Foreskin keratinocyte (primary cell): ENCODE measurements at places on chromosomes 7 and 10.
A peak's percentile ranks its signal among the peaks of the same experiment; 100 is the strongest.

DNA sequence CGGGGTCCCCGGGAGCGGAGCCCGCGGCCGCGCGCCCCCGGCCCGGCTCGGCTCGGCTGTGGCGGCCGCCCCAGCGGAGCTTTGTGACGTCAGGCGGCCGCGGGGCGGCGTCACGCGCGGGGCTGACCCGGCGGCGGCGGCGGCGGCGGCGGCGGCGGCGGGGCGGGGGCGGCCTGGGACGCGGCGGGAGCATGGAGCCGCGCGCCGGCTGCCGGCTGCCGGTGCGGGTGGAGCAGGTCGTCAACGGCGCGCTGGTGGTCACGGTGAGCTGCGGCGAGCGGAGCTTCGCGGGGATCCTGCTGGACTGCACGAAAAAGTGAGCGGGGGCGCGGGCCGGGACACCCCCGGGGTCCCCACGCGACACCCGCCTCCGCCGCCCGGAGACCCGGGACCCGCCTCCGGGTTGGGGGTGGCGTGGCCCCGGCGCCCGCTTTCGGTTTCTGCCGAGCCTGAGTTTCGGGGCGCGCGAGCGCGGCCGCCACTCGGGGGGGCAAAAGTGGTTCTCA, at the start of gene PWWP2B:
TSS of gene PWWP2B (plus strand) at position 165 of the 506 bp plus-strand sequence. CDS start at position 192, 27 bp downstream.
- no peak for DNase-seq

DNA sequence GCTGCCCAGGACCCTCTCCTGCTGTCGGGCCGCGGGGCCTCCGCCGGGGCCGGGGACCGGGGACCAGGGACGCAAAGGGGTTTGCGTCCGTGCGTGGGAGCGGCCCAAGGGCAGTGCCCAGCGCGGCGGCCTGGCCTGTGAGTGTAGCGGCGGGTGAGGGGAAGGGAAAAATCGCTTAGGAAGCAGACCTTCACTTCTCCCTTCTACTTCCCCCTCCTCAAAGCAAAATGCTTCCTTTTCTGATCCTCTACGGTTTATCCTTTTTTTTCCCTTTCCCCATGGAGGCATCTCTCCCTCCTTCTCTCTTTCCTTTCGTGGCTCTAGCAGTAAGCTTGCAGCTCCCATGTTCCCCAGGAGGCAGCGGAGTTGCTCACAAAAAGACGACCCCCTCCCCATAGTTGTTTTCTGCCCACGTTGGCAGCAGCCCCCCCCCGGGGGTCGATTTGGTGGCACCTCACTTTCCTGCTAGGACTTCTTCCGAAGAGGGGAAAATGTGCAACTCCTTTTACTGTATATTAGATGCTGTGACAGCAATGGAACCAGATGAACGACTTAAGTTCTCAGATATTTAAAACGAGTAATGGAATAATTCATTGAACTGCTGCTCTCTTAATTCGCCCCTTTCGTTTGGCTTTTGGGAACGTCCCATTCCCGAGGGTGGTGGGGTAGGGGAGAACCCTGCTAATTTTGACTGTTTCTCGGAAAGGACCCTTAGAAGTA, 724 bp downstream of the CAPZA2 start:
- no peak for DNase-seq

DNA sequence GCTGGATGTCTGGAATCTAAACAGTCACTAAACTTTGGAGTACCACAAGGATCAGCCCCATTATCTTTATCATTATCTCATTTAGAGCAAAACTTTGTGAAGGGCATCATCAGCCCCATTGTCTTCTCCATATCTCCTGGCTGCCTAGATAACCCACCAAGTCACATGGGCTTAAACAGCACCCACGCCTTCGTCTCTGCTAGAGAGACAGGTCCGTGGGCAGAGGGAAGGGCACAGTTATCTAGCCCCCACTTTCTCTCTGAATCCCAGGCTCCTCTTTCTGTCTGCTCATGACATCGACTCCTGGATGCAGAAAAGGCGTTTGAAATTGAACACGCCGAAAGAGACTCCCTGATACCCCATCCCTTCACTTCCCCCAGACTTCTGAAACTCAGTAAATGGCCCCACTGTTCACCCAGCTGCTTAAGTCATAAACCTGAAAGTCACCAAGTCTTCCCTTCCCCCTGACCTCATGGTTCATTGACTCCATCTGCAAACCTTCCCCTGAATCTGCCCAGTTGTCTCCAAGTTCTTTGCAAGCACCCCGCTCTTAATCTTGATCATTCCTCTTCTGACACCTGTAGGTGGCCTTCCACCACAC, 20.9 kb upstream of the PARD3 start:
- no peak for DNase-seq

GRCh38 chr10:90635111-90635765, 222.6 kb downstream of the HTR7 start:
- no peak for DNase-seq

DNA sequence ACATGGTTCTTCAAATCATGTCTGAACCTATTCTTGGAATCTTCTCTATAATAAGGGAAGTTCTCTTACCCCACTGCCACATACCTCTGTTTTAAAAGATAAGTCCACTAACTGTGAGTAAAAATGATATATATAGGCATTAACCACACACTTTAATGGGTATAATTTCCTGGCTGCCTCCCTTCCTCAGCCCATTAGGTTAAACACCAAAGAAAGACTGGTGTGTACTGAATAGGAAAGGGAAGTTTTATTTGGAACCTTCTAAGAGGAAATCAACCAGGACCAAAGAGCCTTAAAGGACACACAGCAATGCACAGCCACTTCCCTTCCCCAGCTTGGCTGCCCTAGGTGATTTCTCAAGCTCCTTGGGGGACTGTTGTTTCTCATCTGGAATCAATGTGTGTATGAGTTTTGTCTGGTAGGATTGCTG, 5.0 kb upstream of the WBP1L start:
- DNase-seq, result no peak

- no peak for DNase-seq
Measured at GRCh38 chr7:46450886-46451285, 529.8 kb upstream of the IGFBP3 start.

GRCh38 chr10:72176701-72177100, 39.1 kb upstream of the ANAPC16 start:
- no peak for DNase-seq

DNA sequence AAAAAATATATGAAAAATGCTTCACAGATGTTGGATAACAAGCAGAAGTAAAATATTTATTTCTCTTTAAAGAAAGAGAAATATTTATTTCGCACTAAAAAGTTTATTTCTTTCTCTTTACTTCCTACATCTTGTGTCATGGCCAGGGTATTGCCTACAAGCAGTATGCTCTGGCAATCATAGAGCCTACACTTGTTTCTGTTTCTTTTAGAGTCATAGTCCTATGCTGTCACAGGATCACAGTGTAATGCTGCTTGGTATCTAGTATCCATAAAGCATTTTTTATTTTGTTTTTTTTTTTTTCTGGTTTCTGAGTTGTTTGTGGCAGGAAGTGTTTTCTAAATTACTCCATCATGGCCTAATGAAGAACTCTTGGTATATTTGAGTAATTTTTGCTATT, 116.0 kb downstream of the ATRNL1 start:
- no peak for DNase-seq

- no peak for DNase-seq
Measured at GRCh38 chr10:96450529-96451207, 63.1 kb downstream of the TLL2 start.

DNA sequence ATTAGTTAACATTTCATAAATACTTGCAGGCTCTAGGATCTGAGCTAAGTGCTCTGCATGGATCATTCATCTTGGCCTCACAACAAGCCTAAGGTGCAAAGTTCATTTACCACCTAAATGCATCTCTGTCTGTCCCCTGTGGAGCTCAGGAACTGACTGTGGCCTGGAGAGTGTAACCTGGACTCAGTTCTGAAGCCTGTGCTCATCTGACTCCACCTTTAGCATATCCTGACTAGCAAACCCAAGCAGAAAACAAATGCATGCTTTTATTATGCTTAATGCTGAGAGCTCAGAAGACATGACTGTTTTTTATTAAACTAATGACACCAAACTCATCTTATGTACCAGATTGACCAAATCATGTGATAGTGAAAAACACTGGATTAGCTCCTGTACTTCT, 245.6 kb upstream of the INHBA start:
- no peak for DNase-seq

GRCh38 chr10:101451261-101451660, 97.3 kb downstream of the BTRC start:
- DNase-seq, result no peak

DNA sequence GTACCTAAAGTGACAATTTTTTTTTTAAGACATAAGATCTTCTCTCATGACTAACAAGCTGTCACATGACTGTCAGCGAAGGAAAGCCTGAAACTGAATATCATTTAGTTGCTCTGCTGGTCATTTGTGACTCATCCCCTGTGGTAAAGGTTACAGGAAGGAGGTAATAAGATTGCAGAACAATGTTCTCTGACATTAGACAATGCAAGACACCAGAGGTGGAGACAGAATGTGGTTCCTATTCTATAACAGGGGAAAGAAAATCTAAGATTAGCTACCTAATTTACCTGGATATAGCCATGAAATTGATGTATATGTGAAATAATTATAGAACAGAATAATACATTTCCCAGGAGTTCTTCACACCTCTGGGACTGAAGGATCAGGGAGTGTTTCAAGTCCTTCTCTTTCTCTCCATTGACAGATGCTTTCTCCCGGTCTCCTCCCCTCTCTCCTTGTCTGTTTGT, 47.7 kb downstream of the LRGUK start:
- peak; percentile 79 for DNase-seq

DNA sequence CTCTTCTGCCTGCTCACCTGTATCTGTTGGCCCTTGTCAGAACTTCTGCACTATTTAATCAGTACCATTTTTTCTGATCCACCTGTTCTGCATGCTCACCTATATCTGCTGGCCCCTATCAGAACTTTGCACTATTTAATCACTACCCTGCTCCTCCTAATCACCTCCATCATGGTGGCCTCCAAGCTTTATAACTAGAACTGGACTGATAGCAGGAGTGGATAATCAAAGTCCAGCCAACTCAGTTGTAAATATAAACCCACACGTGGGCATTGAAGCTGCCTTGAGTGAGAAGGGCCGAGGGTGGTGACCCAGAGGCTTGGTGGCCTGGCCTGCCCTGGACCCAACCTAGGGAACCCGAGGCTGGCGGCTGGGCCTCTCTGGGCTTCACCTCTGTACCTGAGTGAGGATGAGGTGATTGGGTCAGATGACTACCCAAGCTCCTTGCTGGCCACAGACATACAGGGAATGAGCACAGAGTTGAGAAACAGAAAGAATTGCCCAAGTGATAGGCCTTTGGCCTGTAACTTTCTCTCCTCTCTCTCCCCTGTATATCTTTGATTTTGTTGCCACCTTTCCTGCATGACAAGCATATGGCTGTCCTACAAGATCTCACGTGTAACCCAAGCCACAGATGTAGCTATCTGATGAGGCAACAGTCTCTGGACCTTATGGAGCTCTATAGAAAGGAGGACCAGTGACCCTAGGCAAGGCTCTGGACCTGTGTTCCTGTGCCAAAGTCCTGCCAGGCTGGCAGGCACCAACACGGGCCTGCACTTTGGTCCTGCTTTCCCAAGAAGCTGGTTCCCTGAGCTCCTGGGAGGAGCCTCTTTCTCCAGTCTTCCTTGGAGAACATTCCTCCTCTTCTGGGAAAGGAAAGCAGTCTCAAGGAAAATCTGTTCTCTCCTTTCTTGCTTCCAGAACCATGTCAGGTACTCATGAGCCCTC, 23.4 kb upstream of the FAM3C start:
- DNase-seq, result no peak

DNA sequence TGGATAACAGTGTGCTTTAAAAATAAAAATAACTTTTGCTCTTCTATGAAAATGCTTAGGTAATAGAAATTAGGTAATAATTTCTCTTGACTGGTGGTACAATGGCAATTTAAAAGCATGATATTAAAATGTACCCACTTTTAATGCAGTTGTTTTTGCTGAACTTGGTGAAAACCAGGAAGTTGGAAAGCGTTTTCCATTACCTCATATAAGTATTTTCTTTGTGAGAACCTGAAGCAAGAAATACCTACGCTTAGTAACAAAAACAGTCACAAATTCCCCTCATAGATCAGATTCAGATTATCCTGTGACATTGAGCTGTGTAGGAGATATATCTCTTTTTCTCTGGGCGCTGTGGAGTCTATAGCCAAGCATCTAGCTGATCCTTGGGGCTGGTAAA, 689.0 kb upstream of the FZD8 start:
- DNase-seq, result no peak

DNA sequence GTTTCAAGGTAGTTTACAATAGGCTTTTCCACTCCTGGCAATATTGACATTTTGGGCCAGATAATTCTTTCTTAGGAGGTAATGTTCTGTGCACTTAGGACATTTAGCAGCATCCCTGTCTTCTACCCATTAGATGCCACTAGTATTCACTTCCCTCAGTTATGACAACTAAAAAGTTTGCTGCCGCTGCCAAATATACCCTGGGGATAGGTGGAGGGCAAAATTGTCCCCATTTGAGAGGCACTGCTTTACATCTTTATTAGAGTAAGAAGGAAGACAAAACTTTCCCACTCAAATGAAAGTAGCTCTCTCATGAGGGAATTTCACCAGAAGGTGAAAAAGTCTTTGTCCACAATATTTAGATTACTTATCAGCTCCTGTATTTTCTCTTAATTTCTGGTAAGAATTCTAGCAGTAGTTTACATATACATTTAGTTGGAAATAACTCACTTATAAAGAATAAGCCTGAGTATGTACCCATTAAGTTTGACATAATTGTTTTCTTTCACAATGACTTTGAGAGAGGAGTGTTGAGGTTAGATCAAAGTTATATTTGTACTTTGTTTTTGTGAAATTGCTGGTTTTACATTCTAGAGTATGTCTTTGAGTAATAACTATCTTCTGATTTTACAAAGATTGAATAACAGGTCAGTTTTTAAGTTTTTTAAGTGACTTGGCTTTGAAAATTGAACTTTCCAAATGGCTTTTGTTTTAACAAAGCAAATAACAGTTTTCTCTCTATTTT, 46.0 kb downstream of the HELLS start:
- DNase-seq, result no peak

GRCh38 chr10:121927318-121927840, 452 bp downstream of the ATE1 start:
- peak; percentile 67 for DNase-seq

GRCh38 chr10:71206911-71207310, 5.5 kb upstream of the UNC5B start:
- no peak for DNase-seq

DNA sequence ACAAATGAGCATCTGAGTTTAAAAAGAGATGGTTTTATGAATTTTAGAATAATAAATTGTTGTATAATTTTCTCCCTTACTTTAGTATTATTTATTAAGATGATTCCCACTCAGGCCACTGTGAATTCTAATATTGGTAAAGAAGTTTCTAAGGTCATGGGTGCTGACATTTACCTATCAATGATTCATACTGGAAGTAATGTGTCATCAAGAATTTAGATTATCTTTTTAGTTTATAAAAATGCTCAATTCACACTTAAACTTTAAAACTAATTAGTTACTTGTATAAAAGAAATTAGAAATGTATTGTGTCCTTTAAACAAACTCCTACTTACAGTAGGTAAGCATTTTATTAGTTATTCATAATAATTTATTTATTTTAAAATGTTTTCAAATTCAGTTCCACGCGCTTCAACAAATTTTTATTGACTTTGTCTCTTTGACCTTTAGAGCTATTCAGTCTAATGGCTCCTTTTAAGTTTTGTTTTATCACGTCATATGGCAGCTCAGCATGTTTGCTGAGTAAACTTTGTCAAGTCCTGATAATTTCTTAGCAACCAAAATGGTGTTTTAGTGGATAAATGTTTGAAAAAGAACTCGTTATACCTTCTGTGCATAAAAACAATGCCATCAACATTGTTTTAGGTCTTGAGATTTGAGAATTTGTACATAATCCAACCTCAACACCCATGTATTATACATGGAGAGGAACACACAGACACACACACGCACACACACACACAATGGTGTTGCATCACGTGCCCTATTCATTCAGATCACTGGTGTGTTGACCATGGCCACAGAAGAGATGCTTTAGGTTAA, 15.1 kb upstream of the MRC1 start:
- no peak for DNase-seq

GRCh38 chr7:127683776-127684681, 32.0 kb downstream of the SND1 start:
- no peak for DNase-seq
